ENCODE measurements at places on chromosomes 5 and 9.

DNA sequence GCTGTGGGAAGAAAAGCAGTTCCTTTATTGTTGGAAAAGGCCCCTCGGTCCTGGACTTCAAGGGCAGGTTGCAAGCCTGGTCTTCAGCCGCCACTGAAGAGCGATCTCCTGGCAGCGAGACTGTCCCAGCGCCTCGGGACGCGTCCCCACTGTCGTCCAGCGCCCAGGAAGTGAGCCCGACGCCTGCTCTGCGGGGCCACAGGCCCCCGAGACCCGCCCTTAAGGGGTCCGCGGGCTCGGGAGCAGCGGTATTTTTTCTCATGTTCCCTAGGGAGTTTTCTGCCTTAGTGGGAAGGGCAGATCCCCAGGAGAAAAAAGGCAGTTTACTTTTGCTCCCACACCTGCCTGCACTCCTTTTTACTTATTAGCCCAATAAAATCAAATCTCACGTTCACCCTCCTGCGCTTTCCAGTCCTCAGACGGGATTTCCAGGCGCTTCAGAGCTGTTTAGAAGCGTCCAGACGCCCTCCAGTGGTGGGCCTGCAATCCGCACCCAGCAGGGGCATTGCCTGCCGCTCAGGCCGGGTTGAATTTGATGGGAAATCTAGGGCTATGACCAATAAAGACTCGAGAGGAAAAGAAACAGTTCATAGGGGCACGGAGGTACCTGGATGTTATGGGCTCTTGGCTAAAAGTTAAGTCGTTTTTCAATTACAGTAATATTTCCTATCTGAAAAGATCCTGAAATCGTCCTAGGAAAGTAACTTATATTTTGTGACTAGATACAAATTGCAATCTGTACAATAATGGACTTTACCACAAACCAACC lies 2.8 kb upstream of the EFNA5 start:
- DNase-seq, result peak; percentile 94

- no peak for DNase-seq
Observed at GRCh38 chr5:32928761-32929160, 217.6 kb downstream of the NPR3 start.

- no peak for DNase-seq
Observed at GRCh38 chr9:124286292-124286931, 28.7 kb downstream of the NEK6 start.

DNA sequence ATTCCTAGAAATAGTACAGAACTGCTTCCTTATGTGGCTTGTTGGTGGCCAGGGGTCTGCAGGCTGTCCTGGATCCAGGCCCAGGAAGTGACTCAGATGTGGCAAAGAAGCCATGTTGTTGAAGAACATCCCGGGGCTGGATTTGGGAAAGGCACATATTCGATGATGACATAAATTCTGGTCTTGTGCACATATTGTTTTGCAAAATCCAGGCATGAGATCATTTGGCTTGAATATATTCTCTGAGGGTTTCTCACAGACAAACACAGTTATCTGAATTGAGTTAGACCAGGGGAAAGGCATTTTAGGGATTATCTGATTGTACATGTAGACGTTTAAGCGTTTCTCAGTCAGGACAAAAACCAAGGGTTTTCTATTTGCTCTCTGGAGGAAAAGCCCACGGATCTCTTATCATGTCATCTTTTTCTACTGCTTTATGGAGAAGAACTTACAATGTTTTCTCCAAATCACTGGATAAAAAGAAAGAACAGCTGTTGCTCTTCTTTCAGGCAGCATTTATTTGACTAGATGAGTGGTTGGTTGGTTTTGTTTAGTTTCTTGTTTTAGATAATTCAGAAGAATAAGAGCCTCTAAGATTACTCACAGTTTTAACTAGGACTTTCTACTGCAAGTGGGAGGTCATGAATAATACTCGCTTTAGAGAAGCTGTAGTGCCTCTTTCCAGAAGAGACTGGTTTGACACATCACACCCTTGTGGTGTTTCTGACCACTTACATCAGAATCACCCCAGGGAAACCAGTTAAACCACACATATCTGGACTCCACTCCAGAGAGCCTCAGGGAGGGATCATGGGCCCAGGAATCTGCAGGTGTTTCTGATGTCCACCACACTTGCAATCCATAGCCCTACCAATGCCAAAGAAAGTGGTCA lies 29.5 kb upstream of the LHFPL2 start:
- DNase-seq, result no peak

DNA sequence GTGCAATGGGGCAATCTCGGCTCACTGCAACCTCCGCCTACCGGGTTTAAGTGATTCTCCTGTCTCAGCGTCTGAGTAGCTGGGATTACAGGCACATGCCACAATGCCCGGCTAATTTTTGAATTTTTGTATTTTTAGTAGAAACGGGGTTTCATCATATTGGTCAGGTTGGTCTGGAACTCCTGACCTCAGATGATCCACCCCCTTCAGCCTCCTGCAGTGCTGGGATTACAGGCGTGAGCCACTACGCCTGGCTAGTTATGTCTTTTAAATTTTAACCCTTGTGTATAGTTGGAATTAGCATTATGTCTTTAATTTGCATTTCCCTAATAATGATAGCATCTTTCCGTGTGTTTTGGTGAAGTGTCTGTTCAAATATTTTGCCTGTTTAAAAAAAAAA lies 11.5 kb downstream of the GPBP1 start:
- DNase-seq, result no peak

DNA sequence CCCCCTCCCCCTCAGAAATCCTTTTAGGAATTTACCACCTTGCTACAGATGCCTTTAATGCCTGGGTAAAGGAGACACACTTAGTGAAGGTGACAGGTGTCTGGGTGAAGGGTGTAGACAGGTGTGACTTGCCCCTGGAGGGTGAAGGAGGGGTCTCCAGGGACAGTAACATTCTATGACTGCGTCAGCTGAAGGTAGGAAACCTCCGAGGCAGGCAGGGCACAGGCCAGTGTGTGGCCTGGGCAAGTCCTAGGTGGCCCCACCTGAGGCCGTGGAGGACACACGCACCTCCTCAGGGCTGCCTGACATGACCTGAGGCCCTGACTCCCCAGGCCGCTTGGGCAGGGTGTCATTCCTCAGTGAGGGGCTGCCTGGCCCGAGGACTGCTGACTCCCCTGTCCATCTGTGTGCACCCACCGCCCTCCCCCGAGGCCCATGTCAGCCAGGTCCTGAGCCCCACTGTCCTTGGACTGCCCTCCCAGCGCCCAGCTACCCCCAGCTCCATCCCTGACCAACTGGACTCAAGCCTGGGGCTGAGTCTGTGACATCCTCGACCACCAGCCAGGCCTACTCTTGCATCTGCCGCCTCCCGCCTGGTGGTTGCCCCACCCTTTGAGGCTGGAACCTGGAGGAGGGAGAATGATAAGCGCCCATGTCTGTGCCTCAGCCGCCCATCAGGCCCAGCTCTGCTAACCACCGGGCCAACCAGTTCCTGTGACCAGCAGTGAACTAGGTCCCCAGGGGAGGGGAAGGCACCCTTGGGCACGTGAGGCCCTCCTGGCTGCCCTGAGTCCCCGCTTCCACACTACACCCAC lies 18.4 kb downstream of the CARD19 start:
- no peak for DNase-seq

- DNase-seq, result peak; percentile 42
Observed at GRCh38 chr9:136629879-136630661, 32.6 kb upstream of the EGFL7 start.

DNA sequence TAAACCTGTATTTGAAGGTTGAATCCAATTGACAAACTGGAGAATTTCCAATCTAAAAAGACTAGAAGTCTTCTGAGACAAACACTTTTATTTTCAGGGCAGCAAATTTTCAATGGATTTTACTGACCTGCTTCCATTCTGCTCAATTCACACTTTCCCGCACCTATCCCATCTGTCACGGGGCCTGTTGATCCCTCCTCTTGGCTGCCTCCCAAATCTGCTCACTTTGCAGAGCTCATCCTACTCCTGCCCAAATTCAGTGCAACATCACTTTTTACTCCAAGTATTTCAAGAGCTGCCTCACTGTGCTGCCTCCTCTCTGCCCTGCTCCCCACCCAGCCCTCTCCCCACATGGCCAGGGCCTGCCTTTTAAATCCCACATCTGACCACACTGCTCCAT lies 35.1 kb downstream of the GOLM1 start:
- DNase-seq, result no peak

DNA sequence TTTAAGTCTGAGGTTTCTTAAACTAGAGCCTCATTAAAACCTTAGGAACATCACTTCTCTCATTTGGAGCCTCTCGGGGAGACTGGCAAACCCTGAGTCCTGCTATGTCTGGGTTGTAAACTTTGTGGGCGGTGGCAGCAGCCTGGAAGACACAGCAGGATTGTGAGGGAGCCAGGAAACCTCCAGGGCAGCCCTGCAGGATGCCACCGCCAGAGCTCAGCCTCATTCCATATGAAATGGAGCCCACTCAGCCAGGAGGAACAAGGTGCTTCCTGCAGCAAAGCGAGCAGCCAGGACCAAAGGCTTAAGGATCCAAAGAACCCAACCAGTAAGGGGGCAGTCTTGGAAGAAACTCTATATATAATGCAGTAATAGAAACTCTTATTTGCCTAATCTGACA lies 37.9 kb upstream of the IDNK start:
- peak; percentile 82 for DNase-seq

GRCh38 chr9:134626069-134626423 lies 15.6 kb upstream of the COL5A1 start:
- DNase-seq, result no peak

- DNase-seq, result peak; percentile 71
Observed at GRCh38 chr5:78648359-78649210, at the start of gene LHFPL2. TSS of gene LHFPL2 (minus strand) at chr5:78648772. CDS start at chr5:78510213, 138,559 bp downstream.

DNA sequence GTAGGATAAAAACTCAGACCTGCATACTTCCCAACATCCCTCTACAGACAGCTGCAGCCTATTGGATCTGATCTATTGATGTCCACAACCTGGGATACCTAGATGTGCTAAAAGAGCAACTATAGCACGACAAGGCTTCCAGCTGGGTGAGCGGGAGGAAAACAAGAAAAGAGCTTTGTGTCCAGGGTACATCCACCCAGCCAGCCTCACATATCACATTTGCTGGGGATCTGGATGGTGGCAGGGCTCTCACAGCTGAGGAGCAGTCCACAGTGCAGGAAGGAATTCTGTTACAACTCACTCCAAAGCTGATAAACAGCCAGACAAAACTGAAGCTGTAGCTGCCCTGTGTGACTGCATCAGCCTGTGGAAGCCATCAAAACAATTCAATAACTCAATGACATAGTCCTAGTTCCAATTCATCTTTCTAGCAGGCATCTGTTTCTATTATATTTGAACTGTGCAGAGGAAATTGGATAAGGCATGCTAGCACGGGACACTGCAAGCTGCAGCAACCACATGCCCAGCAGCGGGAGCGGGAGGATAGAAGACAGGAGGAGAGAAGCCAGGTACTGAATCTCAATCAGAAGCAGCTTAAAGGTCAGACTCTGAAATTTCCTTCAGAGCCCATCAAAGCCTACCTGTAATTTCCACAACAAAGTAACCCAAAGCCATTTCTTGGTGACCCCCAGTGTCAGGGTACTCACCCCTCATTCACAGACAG lies 45.0 kb downstream of the MED10 start:
- no peak for DNase-seq

GRCh38 chr5:16894236-16895057 lies 41.6 kb downstream of the MYO10 start:
- peak; percentile 91 for DNase-seq

GRCh38 chr5:126527892-126528291 lies 67.1 kb downstream of the ALDH7A1 start:
- no peak for DNase-seq

DNA sequence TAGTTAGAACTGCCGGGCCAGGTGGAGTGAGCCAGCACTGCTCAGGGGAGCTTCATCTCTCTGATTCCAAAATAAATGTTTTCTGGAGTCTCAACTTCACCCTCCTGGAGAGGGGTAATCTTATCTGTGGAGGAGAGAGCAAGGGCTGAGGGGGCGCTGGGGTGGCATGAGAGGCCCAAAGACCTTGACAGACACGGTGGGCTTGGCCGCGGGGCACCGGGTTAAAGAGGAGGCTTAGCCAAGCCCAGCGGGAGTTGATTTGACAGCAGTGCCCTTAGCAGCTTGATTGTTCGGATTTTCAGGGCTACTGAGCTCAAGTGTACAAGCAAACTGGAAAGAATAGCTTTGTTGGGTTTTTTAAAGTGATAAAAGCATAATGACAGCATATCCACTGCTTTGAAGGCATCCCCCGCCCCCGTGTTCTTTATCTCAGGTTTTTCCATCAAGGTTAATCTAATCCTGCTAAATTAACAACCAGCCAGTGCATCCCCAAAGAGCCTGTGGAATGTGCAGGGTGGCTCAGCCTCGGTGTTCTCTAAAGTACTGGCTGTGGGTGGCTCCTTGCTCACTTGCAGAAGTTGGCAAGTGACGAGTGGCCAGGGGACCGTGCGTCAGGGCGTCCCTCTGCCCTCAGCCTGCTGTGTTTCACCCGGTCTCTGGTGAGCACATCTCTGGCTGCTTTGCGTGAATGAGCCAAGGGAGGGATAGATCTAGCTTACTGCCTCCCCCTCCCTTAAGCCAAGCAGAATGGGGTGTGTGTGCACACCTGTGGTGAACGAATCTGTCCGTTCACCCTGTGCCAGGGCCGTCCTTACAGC lies 5.5 kb downstream of the QRFP start:
- DNase-seq, result no peak

DNA sequence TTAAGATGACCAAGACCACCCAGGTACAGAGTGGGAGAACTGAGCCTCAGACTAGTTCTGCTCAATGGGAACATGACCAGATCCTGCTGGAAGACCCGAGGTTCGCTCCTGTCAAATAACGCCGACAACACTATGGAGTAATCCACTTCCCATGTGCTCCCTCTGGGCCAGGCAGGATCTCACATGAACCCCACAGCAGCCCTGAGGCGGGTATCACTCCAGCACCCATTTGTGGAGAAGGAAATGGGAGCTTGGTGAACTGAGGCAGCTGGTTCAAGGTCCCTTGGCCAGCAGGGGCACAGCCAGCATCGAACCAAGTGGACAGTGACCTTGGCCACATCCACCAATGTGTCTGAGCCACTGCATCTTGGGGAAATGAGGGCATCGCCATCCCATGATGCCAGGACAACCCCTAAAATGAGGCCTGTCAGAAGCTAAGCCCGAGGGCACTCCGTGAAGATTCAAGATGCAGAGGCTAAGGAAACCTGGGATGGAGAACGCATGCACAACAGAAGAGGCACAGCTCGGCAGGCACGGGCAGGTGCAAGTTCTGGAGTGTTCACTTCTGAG lies 8.5 kb downstream of the ANKS6 start:
- DNase-seq, result no peak

DNA sequence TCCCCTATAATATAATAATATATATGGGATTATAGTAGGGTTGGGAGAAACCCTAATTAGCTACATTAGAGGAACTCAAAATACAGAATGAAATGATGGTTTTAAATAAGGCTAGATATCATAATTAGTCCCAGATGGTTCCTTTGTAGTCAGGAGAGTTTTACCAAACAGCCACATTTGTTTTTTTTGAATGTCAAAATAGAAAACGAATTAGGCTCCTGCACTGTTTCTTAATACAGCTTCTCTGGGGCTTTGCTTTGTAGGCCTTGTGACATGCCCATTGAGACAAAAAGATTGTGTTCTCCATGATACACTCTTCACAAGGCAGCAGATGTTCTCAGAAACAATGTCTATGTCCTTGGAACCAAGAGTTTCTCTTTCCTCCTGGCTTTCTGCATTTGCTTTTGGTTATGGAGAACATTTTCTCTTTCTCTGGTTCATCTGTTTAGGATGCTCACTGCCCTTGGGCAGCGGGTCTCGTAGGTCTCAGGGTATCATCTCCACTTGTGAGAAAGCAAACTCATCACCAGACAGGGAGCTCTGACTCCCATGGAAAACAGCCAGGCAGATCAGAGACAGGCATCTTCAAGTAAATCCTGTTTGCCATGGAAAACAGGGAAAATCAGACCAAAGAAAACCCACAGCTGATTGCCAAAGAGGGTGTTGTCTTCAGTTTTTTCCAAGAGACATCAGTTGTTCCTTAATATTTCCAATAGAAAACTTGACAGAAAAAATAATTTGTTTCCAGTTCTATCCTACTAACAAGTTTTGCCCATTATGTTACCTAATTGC lies 54.1 kb upstream of the RPS23 start:
- no peak for DNase-seq

Measured in NCI-H146 (cell line).